Endothelial cell (in vitro differentiated cells): ENCODE measurements at places on chromosomes 2 and 18. TPM values are rescaled to one million over a fixed set of nuclear protein-coding genes. Genes with fewer than 3 reads are reported as not detected.

INHBB gene
- total RNA-seq: 4.7 TPM

ABCB11 gene
- total RNA-seq: 1.9 TPM

PDE1A gene
- total RNA-seq: 21.6 TPM

NYAP2 gene
- not detected for total RNA-seq

DNA sequence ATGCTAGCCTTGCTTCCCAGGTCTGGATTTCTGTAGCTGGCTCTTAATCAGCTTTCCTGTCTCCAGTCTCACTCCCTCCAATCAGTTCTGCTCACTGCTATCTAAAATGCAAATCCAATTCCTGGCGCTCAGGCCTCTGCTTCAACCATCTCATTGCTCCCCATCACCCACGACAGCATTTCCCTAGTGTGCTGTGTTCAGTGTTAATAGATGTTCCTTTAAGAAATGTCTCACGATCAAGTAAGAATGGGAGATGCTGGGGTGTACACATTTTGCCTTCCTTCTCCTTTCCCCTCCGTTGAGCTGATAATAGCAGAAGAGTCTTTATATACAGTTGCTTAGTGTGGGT lies 1.6 kb upstream of the PUM2 start:
- DNase-seq: no peak

DNA sequence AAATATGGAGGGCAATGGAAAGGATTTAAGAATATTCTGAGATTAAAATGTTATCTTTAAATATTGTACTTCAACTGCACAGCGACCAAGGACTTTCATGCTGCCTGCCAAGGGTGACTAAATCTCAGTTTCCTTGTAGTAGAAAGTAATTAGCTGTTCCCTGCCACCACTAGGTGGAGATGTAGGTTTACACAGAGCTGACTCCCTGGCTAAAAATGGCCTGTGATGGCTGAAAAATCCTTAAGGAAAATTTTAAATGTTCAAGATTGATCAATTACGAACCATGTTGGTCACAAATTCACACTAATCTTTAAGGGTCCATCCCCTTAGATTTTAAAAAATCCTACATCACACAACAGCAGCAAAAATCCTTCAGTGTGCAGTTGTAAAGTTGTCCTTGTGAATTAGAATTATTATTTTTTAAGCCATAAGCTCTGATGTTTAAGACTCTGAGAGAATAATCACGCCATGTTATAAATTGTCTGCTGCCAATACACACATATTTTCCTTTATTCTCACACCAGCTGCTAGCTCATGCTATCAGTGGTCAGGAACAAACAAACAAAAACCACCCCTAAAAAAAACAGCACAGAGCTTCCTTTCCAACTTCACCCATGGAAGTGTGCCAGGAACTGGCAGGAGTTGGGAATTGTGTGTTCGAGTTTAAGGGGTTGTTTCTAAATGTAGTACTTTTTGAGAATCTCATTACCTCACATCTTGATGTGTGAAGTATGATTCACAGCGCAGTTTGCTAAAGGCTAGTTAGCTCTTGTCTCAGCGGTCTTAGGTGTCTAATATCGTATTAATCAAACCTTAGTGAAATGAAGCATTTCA lies 399.8 kb downstream of the TMEM182 start:
- peak; percentile 40 for DNase-seq

- DNase-seq: peak; percentile 69
Measured at GRCh38 chr18:21191596-21192307, 50.3 kb upstream of the GREB1L start.

DNA sequence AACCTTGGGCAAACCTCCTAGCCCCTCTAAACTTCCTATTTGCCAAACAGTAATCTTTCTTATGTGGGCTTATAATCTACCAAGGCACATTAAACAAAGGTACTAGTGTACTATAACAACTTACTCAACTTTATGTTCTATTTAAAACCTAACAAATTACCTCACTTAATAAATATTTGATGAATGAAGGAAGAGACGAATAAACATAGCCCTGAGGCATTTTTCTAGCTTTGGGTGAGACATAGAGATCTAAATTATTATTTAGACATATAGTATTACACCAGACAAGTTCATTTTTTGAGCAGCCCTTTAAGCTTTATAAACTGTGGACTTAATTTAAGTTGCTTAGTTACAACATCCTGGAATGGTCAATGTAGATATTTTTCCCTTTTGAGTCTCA lies 104.6 kb downstream of the UNC80 start:
- no peak for DNase-seq

DNA sequence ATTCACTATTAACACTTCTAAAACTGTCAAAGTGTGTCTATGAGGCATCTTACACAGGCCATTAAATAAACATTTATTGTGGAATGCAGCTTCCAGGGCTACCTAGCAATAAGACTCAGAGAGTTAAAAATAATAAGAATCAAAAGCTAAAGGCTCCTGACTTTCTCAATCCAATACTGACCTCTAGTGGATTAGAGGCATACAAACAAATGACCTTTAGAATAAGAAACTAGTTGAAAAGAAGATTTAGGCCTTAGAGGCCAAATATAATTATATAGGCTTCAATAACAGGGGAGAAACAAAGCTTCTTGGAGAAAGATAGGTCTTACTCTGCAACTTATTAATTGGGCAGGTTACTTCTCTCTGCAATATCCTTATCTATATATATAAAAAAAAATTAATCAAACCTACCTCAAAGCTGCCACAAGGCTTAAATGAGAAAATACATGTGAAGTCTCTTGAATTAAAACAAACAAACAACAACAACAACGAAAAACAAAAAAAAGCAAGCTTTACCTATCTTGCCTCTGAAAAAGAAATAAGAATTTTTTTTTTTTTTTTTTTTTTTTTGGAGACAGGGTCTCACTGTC lies 246.1 kb downstream of the EXOC6B start:
- DNase-seq: no peak

GRCh38 chr2:201191132-201191875 lies 8.4 kb downstream of the CASP10 start:
- DNase-seq: peak; percentile 18
